Activated naive CD4-positive, alpha-beta T cell treated with Interleukin-2 at 50 U/mL for 16 hours (primary cell): ENCODE measurements at places on chromosomes 1 and 21.
A peak's percentile ranks its signal among the peaks of the same experiment; 100 is the strongest.

GRCh38 chr1:68234094-68234493 lies 1.8 kb upstream of the WLS start:
- no peak for DNase-seq

DNA sequence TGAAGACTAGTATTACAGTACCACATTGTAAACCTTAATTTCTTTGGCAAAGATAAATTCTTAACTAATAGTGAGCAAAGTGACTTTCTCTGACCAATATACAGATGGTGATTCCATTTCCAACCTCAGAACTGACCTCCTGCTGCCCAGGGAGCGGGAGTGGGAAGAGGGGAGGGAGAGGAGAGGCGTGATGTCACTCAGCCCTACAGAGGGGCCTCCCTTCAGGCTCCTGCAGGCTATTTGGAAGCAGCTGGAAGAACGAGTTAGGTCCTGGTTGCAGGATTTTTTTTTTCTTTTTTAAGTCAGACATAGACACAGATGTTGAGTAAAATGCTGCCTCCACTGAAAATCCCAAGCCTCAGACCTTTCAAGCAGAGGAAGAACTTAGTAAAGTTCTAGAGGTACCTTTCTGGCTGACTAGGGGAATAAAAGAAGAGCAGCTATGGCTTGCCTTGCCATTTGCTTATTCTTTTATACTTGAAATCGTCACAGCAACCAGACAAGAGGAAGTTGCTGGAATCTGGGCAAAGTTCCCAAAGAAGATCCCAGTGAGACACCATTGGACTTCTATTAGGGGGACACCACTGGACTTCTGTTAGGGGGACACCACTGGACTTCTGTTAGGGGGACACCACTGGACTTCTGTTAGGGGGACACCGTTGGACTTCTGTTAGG lies 54.5 kb downstream of the EXO1 start:
- DNase-seq: no peak

DNA sequence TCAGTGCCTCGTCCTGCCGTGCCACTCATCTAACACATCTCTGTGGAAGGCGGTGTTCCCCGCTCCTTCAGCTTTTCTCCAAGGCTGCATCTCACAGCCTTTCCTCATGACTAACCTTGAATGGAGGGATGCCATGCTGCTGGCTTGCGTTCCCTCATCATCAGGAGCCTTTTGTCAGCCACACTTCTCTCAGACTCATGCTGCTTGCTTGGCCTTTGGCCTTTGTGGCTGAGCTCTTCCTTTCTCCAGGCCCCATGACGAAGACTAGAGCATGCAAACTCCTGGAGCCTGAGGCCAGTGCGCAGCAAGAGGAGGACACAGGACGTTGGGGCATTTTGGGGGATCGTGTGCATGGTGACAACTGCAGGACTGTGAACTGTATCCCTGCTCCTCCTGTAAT lies 70.8 kb downstream of the SYT2 start:
- DNase-seq: no peak

- no peak for DNase-seq
Measured at GRCh38 chr1:24351247-24351646, 32.1 kb downstream of the GRHL3 start.

DNA sequence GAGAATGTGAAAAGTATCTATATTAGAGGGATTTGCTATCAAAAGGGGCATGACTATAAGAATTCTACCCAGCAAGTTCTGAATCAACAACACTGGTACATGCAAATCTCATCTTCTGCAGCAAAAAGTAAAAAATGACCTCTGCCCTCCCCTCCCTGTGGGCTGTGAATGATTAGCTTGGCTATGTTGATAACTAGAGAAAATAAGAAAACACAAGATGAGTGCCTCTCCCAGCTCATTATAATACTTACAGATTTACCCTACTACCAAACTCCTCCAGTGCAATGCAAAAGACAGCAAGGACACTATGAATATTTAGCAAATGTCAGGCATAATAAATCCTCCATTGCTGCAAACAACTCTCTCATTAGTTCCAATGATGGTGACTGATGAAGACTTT lies 102.4 kb downstream of the SLC45A1 start:
- DNase-seq: no peak

GRCh38 chr1:206839857-206840256 lies 25.6 kb upstream of the IL20 start:
- no peak for DNase-seq

- DNase-seq: no peak
Measured at GRCh38 chr1:19894218-19894617, 12.0 kb downstream of the OTUD3 start.

DNA sequence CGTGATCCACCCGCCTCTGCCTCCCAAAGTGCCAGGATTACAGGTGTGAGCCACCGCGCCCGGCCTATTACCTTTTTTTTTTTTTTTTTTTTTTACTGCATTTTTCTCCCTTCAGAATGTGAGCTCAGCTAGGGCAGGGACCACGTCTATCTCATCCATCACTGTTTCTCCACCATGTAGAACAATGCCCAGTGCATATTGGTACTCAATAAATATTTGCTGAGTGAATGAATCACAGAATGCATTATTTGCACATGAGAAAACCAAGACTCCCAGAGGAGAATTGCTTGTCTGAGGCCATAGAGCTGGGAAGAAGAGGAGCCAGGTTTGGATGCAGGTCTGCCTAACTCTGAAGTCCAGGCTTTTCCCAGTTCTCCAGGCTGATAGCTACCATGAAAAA lies 8.2 kb upstream of the SLC9A1 start:
- no peak for DNase-seq

- no peak for DNase-seq
Measured at GRCh38 chr1:117795190-117795589, 134.2 kb downstream of the GDAP2 start.

DNA sequence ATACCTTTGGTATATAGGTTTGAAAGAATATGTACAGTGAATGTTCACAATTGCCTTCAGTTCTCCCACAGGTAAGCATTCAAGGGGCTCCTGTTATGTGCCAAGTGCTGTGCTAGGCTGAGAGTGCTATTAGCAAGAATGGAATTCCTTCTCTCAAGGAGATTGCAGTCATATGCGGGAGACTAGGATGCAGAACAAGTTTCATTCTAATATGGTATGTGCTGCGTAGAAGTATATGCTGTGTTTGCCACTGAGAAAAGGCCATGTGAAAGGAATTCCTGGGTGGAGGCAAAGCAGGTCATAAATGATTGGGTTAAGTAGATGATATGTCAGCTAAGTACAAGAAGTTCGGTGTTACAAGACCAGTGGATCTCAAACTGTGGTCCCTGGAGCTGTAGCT lies 303.0 kb downstream of the GPATCH2 start:
- no peak for DNase-seq

DNA sequence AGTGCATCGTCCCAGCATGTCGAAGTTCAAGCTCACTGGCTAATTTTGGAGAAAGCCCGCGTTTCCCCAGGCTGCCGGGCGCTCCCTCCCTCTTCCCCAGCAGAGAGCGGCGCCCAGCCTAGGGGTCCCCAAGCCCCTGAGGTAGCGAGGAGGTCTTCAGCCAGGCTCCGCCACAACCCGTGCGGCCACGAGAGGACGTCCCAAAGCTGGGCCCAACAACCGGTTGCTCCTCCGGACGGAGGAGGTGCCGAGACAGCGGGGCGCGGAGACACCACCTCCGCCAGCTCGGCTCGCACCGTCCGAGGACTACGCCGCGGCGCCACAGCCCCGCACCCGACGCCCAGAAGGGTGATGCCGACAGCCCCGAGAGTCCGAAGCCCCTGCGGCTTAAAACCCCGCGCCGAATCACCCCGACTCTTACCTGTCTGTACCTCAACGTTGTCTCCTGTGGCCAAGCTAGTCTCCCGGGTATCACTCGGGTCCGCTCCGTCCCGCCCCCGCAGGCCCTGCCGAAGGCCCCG lies at the start of gene DENND2C:
DENND2C (minus strand) TSS at position 488 of the 521 bp plus-strand sequence. CDS start 44,065 bp downstream, outside the sequence.
- no peak for DNase-seq

DNA sequence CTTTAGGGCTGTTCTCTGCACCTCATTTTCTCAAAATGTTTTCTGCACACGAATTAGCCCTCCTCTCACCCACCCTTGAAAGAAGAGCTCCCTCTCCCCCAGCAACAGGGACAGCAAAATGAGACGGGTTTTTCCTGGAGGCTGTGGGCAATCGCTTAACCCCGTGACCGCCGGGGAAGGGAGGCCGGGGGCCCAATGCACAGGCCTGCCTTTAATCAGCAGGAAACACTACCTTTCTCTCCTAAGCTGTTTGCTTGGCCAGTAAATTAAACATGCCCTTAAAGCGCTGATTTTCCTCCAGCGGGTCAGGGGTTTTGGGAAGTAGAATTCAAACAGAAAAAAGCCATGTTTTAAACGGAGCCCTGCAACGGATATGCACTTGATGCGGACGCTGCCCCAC lies 114.4 kb downstream of the PRDM16 start:
- DNase-seq: no peak

- DNase-seq: no peak
Measured at GRCh38 chr1:243713470-243714186, 136.4 kb downstream of the AKT3 start.

DNA sequence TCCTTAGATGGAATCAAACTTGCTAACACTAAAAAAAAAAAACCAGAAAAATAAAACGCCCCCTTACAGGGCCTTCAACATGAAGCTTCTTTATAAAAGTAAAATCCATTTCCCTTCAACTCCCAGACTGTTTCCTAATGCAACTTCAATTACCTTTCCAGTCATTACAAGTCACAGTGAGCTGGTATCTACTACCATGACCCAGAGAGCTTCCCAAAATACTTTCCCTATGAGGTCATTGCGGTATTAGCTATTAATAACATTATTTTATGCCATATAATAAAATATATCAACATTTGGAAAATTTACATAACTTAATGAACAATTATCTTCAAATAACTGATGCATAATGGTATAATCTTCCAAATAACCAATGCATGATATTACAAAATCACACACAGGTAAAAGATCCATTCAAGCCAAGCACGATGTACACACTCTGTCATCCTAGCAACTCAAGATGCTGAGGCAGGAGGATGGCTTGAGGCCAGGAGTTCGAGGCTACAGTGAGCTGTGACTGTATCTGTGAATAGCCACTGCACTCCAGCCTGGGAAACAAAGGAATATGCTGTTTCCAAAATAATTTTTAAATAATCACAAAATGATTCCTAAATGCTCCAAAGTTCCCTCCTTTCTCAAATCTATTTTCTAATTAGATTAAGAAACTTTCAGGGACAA lies 24.1 kb downstream of the EIF4G3 start:
- DNase-seq: no peak

DNA sequence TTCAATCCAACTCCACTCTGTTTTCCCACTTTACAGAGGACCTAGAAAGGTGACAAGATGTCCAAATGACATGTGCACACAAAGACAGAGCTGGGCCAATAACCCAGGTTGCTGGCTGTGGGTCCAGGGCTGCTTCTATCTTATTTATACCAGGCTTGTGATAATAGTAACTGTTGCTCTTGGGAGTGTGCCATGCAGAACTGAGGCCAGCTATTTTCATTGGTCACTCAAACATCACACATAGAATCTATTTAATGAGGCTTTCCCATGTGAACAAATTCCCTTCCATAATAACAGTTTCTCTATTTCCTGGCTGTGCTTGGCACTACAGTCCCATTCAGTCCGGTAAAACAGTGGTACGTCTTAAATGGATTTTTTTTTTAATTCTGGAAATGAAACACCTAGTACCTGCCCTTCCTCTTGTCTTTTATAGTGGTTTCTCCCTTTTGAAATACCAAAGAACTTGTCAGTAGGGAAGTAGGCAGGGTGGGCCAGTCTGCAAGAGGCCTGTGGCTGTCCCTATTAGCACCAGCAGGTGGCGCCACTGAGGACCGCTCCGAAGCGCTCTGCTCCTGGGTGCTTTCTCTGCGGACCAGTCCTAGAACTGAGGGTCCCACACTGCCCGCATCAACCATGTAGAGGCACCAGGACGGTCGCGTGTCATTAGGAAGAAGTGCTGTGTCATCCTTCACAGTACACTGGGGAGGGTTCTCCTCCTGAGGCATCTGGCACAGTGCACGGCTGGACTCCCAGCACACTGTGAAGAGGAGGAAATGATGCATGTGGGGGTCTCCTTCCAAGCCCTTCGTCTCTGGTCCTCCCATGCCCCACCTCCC lies 52.1 kb downstream of the GPR161 start:
- peak; percentile 62 for DNase-seq

DNA sequence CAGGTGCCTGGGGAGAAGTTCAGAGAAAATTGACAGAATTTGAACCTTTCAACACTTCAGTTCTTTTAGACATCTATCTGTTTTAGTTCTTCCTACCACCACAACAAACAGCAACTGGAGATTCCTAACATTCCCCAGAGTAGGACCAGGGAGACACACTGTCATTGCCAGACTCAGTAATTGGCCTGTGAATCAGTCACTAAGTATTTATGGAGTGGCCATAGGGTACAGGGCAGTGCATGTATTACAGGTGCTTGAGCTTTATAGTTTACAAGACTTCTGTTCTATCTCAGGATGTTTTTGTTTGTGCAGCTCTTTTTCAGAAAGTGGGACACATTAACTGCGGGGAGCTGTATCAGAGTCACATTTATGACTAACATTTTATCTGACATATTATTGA lies 1.7 kb downstream of the CDC14A start:
- DNase-seq: no peak

DNA sequence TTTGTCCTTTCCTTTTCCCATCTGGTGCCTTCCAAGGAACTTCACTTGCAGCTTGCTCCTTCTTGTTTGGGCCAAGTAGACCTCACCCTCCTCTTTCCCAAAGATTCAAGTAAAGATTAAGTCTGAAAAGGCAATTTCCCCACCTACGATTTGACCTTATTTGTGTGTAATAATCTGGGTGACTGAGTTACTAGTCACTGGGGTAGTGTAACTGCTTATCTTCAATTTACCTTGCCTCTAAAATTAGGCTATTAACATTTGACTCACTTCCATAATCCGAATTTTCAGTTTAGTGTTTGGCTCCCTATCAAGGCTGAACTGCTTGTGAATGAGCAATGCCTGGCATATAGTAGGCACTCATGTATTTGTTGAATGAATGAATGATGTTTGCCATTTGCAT lies 59.6 kb downstream of the PLA2G4A start:
- no peak for DNase-seq

GRCh38 chr1:38908821-38909220 lies 27.4 kb upstream of the GJA9 start:
- no peak for DNase-seq

DNA sequence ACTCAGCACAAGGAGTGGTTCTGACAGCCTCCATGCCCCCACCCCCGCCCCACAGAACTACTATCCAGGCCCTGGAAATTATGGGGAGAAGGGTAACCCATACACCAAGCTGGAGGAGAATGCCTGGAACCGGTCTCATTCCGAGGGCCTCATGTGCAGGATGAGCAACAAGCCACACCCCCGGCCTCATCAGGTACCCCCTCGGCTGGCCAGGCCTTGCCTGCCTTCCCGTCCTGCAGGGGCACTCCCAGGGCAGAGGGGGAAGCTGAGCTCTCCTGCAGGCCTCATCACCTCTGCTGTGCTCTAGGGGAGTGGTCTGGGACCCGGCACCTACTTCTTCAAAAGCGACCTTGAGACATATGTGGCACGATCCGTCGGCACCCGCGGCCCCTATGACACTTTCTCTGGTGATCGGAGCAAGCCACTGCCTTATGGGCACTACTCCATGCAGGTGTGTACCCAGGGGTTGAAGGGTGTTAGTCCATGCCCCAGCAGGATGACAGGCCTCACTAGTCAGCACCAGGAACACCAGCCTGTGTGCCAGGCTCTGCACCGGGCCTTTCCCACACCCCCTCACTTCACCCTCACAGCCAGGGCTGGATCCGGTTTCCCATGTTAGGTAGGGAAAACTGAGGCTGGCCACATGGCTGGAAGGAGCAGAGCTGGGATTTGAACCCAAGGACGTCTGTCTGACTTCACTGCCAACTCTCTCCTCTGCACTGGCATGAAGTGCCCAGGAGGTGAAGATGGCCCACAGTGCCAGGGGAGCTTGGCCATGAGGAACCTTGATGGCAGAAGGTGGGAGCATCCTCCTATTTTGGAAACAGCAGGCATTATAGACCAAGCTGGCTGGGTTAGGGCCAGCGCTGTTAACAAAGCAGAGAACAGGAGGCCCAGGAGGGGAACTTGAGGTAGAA lies 10.9 kb upstream of the TTC22 start:
- DNase-seq: no peak
